ENCODE measurements at places on chromosomes 2 and 18. TPM values are rescaled to one million over a fixed set of nuclear protein-coding genes. Genes with fewer than 3 reads are reported as not detected.

DNA sequence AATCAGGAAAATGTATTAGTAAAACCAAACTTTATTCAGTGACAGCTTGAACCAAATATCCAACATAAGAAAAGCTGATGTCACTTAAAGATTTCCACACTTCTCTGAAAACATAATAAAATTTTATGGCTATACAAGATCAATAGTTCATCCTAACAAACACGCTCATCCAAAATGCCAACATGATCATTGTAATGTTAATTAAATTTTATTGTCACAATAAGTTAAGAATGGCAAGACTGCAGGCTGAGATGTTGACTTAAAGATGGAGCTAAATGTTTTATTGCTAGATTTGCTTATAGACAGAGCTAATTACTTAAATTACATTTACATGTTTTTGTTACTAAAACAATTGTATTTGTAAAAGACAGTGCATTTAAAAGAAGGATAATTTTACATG, 140.3 kb downstream of the ERBB4 start:
- no peak for DNase-seq

DNA sequence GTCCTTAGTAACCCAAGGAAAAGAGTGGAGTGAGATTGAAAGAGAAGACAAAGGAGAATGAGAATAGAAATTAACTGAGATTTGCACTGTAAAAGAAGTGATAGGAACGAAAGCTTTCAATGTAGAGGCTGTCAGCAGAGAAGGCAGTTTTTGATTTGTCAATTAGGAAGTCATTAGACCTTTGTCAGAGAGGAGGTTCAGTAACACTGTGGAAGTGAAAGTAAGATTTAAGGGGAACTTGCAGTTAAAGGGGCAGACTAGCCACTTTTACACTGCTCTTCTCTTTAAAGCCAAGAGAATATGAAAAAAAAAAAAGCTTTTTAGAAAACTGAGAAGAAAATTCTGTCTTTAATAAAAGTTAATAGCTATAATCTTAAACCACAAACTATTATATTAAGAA, 11.5 kb upstream of the KYNU start:
- no peak for DNase-seq

GRCh38 chr2:161386228-161386824, 29.8 kb upstream of the TBR1 start:
- no peak for DNase-seq

- no peak for DNase-seq
Observed at GRCh38 chr2:143434445-143434844, 305.2 kb downstream of the ARHGAP15 start.

- no peak for DNase-seq
Observed at GRCh38 chr2:128292599-128293425, 25.9 kb downstream of the HS6ST1 start.

DNA sequence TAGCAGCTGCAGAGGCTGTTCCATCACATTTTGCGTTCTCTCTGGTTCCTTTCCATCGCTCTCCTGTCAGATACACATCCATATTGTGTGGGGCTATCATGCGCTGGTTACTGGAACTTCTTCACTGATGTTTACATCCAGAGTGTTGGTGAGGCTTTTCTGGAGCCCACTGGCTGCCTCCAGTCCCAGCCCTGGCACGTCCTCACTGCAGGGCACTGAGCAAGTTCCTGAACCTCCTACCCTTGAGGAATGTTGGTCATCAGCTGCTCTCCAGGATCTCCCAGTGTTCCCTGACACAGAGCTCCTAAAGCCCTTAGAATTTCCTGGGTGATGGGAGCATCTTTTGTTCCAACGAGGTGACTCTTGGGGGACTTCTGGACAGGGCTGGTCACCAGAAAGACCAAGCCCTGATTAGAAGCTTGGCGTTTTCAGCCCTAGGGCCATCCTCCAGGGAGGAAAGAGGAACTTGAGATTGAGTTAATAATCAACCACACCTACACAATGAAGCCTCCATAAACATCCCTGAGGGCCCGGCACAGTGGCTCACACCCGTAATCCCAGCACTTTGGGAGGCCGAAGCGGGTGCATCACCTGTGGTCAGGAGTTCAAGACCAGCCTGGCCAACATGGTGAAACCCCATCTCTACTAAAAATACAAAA, 81.3 kb downstream of the TFCP2L1 start:
- no peak for DNase-seq

GRCh38 chr2:236241181-236242056, 22.8 kb downstream of the ASB18 start:
- no peak for DNase-seq

- no peak for DNase-seq
Observed at GRCh38 chr2:73070643-73071359, 711 bp downstream of the SFXN5 start.

- no peak for DNase-seq
Observed at GRCh38 chr2:211390536-211391188, 834.3 kb downstream of the CPS1 start.

GRCh38 chr2:135603543-135603942, 72.3 kb downstream of the R3HDM1 start:
- DNase-seq, result no peak

DNA sequence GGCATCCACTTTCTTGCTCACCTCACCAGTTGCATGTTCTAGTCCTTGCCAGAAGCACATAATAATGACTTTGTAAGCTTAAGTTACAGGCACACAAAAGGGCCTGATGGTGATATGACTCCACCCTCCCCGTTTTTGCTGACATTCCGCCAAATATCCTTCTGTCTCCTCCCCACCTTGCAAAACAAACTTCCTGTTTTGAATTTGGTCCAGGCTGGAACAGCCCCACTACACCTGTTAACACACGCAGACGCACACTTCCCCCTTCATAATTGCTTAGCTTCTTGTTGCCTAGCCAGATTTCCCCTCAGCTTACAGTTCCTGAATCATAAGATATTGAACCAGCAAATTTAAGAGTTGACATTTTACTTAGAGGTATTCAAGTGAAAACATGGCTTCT, at the start of gene MGAT5:
TSS of gene MGAT5 (plus strand) at position 269 of the 400 bp plus-strand sequence. CDS start 332 bp downstream, outside the sequence.
- no peak for DNase-seq

GRCh38 chr2:112182581-112183034, 44.4 kb downstream of the FBLN7 start:
- no peak for DNase-seq

DNA sequence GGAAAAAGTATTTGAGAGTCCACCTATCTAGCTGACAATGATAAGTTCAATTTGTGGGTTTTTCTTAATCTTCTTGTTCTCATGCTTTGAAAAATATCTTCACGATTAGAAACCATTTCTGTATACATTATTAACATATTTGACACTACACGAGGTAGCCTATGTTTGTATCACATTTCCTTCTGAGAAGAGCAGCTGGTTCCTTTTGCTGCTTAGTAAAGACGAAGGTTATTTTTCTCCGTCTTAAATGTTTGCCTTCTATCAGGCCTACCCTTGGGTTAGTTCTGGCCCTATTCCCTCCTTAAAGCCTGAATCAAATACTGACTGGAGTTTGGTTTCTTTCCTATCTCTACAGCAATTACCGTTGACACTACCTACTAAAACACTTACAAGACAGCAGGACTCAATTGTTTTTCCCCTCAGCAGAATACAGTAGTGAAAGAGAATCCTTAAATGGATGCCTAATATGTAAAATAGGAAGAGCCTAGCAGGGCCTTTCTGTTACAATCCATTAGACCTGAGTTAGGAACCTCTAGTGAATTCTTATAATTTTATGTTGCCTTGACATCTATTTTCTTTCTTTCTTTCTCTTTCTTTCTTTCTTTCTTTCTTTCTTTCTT, 790.4 kb downstream of the EPHA4 start:
- no peak for DNase-seq

- no peak for DNase-seq
Observed at GRCh38 chr2:234218266-234219045, 168.0 kb downstream of the SPP2 start.

DNA sequence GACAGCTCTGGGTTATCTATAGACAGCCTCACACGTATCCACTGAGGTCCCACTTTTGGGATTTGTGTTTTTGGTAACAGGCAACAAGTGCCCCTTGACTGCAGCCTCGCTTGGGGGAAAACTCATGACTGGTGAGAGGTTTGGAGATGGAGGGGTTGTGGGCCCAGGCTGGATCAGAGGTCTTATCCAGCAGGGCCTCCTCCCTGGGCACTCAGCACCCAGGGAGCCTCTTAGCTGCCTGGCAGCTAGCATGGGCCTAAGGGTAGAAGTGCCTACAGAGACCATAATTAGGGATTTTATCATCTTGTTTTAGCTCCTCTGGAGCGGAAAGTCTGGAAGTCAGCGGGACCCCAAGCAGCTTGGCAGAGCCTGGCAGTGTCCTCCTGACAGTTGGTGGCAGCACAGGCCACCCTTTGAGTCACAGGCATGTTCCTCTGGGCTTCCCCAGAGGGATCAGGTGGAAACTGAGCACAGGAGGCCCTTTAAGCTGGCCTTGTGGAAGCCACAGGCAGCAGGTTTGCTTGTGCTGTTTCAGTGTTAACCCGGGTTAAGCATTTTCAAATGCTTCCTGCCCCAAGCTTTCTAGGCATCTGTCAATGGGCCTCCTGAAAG, 143.1 kb downstream of the KCTD1 start:
- peak; percentile 30 for DNase-seq

GRCh38 chr18:72456802-72457201, 87.3 kb downstream of the CBLN2 start:
- no peak for DNase-seq

DNA sequence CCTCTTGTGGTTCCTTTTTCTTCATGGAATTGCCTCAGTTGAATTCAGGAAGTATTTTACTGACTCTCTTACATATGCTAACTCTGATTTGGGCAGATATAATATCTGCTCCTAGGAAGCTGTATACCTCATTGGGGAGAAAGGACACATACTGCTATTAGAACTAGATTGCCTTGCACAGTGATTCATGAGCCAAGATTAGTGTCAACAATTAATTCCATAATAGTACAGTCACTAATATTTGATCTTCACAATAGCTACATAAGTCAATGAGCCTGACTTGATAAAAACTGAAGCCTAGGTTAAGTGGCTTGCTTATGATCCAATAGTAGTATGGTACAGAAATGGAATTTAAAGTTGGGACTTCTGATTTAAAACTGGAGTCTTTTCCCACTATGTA, 127.6 kb downstream of the ETAA1 start:
- DNase-seq, result no peak

Gene TMEM17
- 0.50 TPM for polyA plus RNA-seq

Gene GAL3ST2
- polyA plus RNA-seq, result 0.30 TPM

Gene GALR1
- polyA plus RNA-seq, result not detected

Gene EPHA4
- not detected for polyA plus RNA-seq

Gene IL1RN
- 142 TPM for polyA plus RNA-seq

Measured in HepG2 (cell line).